ENCODE measurements at places on chromosomes 5 and 9.

GRCh38 chr9:5736563-5737346 is 96.2 kb downstream of the ERMP1 start:
- DNase-seq, result no peak

DNA sequence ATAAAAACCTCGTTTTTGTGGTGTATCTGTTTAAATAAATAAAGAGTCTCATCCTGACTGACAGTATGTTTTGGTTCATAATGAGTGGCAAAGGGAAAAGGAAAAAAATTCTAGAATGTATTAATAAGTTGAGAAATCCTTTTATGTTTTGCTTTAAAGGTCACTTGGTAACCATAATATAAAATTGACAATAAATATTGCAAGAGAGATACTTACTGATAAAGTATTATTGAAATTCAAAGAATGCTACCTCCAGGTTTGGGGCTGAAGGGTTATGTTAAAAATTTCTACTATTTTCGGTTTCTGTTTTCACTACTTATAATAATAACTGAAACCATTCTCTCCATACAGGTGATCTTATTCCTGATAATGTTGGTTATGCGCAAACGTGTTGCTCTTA is 85.4 kb upstream of the FSD1L start:
- no peak for DNase-seq

GRCh38 chr5:172533058-172533398 is 78.7 kb upstream of the SH3PXD2B start:
- no peak for DNase-seq

DNA sequence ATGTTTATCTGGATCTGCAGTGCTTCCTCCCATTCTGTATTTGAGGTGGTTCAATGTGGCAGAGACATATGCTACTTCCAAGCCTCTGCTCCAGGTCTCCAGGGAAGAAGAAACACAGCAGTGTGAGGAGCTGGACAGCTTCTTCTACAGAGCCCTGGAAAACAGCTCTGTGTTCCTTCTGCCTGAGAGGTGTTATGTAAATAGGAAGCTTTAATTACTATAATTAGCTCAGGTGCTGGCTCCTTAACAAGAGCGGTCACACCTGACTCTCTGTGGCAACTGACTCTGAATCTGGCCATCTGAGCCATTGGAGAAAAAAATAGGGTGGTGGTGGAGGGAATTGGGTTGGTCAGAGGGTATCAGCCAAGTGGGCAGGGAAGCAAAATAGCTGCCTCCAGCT is 332.4 kb upstream of the BRINP1 start:
- no peak for DNase-seq

DNA sequence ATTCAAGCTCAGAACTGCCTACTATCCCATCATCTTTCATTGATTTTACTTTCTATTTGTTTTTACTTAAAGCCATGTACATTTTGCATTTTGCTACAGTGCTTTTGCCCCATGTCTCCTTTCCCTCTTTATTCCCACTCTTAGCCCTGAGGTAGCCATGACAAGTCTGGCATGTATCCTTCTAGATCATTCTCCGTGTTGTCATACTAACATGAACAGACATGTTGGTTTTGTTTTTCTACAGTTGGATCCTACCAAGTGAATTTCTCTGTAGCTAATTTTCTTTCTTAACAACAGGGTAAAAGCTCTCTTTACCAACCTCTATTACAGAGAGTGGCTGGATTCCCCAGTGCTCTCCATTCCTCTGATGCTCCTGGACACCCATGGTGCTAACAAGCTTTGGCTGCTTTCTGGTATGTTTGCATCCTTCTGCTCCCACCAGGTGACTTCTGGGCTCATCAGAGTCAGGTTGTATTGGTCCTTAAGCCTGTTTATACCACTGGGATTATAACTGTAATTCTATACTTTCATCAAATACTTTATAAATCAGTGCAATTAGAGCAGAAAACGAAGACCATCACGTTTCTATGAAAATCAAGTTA is 38.8 kb upstream of the BOD1 start:
- no peak for DNase-seq

- DNase-seq, result no peak
Observed at GRCh38 chr5:101976933-101977332, 319.2 kb downstream of the SLCO4C1 start.

DNA sequence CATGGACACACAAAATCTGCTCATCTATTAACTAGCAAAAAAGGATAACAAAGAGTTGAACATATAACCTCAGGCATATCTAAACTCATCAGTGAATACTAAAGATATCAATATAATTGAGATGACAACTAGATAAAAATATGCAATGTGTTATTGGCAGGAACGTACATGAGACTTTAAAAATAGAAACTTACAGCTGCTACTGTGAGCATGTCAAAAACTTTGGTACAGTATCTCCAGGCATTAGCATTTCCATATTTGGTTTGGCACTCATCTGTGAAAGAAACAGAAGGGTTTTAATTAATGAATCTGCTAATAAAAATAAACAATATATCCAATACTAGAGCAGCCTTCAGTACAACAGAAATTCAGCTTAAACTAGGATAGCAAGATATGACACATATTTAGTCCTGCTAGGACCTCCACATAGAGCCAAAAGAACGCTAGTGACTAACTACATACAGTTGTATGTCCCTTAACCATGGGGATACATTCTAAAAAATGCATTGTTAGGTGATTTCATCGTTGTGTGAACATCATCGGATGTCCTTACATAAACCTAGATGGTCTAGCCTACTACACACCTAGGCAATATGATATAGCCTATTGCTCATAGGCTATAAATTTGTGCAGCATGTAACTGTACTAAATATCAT is 10.5 kb upstream of the SCAI start:
- DNase-seq, result no peak

Data from stimulated activated CD4-positive, alpha-beta T cell treated with anti-CD3 and anti-CD28 coated beads, Interleukin-1b, Interleukin-23, amount 100 ng/mL, for 24 hours (primary cell).